Immature natural killer cell (primary cell): ENCODE measurements at places on chromosomes 6 and 20.

DNA sequence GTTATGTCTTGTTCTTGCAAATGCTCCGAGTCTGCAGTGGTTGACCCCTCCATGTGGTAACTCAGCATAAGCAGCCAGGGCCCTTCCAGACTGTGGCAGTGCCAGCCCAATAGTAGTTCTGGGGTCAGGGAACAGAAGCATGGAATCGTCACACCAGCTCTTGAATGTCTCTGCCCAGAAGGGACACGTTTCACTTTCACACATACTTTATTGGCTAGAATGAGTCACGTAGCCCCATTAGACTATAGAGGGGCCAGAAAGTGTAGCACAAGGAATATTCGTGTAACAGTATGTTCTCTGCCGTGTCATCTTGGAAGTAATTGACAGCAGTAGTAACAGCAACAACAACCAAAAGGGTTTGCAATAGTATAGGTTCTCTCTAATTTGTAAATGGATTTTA lies 254.7 kb downstream of the FARS2 start:
- DNase-seq, result peak; percentile 19

DNA sequence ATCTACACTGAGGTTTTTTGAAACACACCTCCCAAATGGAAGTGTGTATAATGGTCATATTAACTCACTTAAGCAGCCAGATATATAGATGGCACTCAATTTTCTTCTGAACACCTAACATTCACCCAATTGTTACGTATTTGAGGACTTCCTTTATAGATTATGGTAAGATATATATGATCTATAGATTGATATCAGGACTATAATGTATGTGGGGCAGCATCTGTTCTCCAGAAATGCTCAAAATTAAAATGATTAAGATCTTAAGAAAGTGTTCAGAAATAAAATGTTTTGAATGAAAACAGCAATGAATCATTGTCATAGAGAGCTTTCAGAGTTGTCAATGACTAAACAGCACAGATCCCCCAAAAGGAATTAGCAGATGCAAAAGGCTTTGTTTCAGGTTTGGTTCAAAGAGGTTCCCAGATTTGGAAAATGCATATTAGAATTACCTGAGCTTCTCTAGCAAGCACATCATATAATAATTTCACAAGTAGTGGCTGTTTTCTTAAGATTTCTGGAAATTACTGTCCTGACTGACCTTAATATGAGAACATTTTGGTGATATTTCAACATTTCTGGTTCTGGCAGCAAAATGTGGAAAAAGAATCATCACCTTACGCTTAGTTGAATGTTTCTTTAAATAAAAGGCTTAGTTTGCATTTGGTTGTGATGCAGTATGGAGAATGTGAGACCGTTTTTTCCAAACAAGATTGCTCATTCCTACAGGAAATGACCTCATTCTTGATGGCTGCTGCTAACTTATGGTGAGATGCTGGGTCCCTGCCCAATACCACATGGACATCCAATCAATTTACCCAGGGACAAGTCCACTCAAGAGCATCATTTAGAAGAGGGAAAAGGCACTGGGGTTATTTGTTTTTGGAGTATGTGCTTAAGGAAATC lies 31.5 kb downstream of the TRAF3IP2 start:
- DNase-seq, result no peak

DNA sequence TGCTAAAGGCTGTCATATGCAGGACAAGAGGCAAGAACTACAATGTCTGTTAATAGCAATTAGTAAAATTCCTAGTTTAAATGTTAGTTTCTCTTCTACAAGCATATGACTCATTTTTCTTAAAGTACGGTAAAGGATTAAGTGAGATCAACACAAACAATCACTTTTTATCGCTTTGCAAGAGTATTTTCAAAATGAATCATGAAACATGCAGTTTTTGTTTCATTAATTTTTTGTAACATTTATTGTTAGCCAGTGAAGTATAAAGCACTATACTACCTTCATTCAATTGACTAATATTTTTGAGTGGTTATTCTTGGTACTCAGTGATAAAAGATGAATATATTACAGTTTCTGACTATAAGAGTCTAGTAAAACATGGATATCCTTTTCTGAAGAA lies 138.6 kb downstream of the AHI1 start:
- no peak for DNase-seq

GRCh38 chr6:149081281-149081680 lies 236.2 kb upstream of the TAB2 start:
- no peak for DNase-seq
